ENCODE measurements at places on chromosomes 1 and 21. TPM values are rescaled to one million over a fixed set of nuclear protein-coding genes. Genes with fewer than 3 reads are reported as not detected.

GRCh38 chr1:100516857-100517256 lies 21.1 kb upstream of the GPR88 start:
- no peak for DNase-seq

DNA sequence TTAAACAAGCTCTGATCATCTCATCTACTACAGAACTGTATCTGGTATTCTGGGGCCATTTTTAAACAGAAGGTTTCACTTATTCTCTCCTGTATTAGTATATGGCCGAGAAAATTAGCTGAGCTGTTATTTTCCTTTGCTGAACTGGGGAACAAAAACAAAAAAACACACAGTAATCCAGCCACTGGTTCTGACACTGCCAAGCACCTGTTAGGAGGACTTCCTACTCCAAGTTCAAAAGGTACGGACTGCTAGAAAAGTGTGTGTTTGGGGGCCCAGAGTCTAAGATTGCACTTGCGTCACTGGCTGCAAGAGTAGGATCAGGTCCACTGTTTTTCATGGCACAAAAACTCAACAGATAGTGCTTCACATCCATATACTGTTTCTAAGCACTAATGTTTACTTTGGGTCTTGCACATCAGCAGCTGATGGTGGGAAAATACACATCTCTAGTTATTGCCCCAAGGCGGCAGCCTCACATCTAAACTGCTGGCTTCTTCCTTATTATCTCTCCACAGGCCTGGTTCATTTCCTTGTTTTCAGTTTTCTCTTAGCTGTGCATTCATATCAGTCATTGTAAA lies 226.1 kb downstream of the FGGY start:
- DNase-seq = no peak

DNA sequence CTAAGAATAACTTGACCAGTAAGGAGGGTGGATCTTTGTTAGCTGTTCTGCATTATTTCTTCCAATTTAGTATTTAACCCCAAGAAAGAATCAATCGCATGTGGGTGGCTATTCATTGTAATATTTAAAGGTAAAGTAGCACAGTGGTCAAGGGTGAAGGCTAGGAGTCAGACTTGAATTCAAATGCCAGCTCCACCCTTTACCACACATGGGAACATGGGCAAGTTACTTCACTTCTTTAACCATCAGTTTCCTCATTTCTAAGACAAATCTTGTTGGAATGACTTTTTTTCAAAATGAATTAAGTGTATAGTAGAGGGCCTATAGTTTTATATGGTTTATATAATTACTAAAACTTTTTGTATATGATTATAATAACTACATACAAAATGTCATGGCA lies 71.3 kb upstream of the S1PR1 start:
- no peak for DNase-seq

The KCNE2 gene
- total RNA-seq = 0.17 TPM

GRCh38 chr21:17759511-17760178 lies 59.5 kb downstream of the C21orf91 start:
- DNase-seq = no peak

DNA sequence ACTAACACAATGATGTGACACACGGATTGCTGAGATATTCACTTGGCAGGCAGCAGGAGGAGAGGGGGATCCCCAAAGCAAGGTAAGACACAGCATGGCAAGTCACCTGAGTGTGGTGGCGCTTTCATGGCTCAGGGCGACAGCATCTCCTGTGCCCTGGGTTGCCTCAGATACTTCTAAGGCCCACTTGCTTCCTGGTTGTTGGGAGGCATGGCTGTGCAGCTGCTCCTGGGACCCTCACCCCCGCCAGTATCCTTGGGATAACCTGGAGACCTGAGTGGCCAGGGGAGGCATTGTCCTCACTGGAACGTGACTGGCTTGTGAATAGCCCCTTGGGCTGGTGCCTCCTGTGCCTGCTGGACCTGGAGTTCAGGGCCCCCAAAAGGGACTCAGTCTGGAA lies 69.8 kb downstream of the STUM start:
- DNase-seq = no peak

- DNase-seq = no peak
Measured at GRCh38 chr1:218493986-218494385, 148.8 kb downstream of the TGFB2 start.

The SWT1 gene
- total RNA-seq = 4.8 TPM

The KISS1 gene
- total RNA-seq = not detected

- no peak for DNase-seq
Measured at GRCh38 chr1:220796530-220796929, 9.8 kb downstream of the MTARC1 start.

DNA sequence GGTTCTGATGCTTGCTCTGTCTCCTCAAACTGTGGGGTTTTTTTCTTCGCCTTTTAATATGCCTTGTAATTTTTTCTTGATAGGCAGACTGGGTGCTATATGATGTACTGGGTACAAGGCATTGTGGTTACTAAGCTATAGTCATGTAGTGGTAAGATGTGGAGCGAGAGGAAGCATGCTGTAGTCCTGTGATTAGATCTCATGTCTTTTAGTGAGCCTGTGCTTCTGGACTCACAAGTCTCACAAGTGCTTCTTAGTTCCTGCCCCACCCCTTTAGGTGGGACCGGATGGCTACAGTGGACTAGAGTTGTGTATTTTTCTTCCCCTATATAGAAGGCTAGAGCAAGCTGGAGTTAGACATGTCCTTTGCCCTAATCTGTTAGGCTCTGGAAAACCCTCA lies 178.7 kb downstream of the DNM3 start:
- no peak for DNase-seq

GRCh38 chr1:116496380-116496779 lies 74.4 kb downstream of the CD58 start:
- no peak for DNase-seq

The MTX1 gene
- total RNA-seq = 60.2 TPM

The EPHB2 gene
- total RNA-seq = 4.9 TPM

- no peak for DNase-seq
Measured at GRCh38 chr1:230139741-230140140, 72.7 kb downstream of the GALNT2 start.

- DNase-seq = no peak
Measured at GRCh38 chr21:42598159-42598735, 55.2 kb upstream of the PDE9A start.

- DNase-seq = no peak
Measured at GRCh38 chr1:67650061-67650460, 34.9 kb upstream of the GADD45A start.

The BSDC1 gene
- 78.5 TPM for total RNA-seq

DNA sequence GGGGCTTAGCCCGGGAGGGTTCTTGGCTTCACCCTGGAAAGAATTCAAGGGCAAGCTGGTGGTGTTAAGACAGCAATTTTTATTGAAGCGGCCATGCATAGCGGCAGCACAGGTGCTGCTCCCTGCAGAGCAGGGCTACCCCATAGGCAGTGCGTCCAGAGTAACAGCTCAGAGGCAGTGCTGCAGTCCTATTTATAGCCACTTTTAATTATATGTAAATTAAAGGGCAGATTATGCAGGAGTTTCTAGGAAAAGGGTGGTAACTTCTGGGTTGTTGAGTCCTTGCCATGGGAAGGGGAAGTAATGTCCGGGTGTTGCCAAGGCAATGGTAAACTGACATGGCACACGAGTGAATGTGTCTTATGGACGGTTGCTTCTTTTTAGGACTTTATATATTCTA lies 57.0 kb downstream of the VPS26C start:
- no peak for DNase-seq

The KRTAP21-2 gene
- total RNA-seq = not detected

- no peak for DNase-seq
Measured at GRCh38 chr21:41006636-41007035, 159.7 kb upstream of the DSCAM start.

The LCE6A gene
- total RNA-seq = not detected

The EPHA10 gene
- total RNA-seq = not detected

GRCh38 chr1:183882335-183883167 lies 77.6 kb downstream of the RGL1 start:
- no peak for DNase-seq

The RBM8A gene
- total RNA-seq = 80.2 TPM

- DNase-seq = peak; percentile 17
Measured at GRCh38 chr1:243253211-243253925, 1.7 kb downstream of the CEP170 start.

DNA sequence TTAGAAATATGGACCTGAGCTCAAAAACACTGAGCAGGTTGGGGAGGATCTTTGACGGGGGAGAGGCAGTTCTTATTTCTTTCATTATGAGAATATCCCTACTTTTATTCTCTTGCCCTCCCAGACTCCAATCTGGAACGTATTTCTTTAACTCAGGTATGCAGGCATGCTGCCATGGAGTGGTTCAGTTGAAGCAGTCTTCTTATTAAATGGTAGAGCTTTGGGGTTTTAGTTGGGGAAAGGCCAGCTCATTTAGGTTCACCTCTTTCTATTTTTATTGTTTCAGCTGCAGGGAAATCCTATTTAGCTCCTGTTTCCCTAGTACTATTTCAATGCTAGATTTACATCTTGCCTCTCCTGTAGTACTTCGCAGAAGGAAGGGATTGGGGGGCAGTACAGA lies 198.9 kb downstream of the TTLL7 start:
- no peak for DNase-seq

- no peak for DNase-seq
Measured at GRCh38 chr1:44694863-44695478, 20.5 kb downstream of the ARMH1 start.

The SLC16A4 gene
- 198 TPM for total RNA-seq

The SNRPE gene
- total RNA-seq = 131 TPM

DNA sequence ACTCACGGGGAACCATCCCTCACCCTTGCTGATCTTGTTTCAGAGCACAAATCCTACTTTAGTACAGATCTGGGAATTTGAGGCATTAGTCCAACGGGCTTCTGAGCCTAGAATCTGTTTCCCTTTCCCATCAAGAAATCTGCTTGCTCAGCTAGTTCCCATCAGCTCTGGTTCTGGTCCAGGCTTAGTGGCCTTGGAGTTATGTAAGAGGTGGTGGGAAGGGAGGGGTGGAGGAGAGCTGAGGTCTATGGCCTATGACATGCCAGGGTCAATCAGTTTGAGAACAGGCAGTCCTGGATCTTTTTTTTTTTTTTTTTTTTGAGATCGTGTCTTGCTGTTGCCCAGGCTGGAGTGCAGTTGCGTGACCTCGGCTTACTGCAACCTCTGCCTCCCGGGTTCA lies 4.1 kb downstream of the GSTM1 start:
- DNase-seq = no peak

The CD48 gene
- total RNA-seq = not detected

The PADI3 gene
- total RNA-seq = 7.7 TPM

- DNase-seq = peak; percentile 70
Measured at GRCh38 chr1:225963735-225964530, 22.9 kb upstream of the LEFTY2 start.

The RXRG gene
- total RNA-seq = not detected

- no peak for DNase-seq
Measured at GRCh38 chr1:224809613-224810012, 119.9 kb upstream of the DNAH14 start.

- DNase-seq = no peak
Measured at GRCh38 chr1:2974701-2975301, 46.5 kb upstream of the ACTRT2 start.

The THEM5 gene
- not detected for total RNA-seq

GRCh38 chr1:160097151-160097910 lies 1.1 kb downstream of the IGSF8 start:
- DNase-seq = no peak

The TMEM52 gene
- 0.67 TPM for total RNA-seq

The OR2L2 gene
- total RNA-seq = 0.19 TPM

The XCL1 gene
- not detected for total RNA-seq

DNA sequence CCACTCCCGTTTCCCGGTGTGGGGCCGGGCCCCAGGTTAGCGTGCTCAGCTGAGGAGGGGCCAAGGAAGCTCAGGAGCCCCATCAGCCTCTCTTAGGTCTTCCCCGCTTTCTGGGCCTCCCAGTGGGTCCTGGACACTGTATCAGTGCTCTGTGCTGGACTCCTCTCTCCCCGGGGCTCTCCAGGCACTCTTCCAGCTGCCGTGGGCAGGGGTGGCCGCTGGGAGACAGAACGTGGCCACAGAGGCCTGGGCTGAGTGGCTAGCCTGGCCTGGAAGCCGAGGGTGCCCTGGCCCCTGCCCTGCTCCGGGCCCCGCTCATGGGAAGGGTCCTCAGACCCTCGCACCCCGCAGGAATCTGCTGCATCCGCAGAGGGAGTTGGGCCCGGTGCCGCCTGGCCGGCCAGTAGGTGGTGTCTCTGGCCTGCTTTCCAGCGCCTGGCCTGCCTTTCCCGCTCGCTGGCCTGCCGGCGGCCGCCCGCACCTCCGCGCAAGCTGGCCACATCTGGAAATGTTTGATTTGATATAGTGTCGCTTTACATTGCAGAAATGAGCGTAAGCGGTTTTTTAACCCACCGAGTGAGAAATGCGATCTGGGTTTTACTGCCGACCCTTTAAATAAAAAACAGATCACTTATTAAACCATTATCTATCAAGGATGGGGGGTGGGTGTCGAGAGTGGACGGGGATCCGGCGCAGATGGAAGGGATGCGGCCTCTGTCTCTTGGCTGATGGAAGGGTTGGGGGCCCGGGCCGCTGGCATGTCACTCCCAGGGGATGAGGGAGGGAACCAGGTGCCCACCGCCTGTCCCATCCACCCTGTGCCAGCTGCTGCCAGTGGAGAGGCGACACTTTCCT lies 74.4 kb upstream of the TTC34 start:
- no peak for DNase-seq

The ADGRB2 gene
- 0.83 TPM for total RNA-seq

- DNase-seq = no peak
Measured at GRCh38 chr1:85372683-85373377, 92.1 kb downstream of the DDAH1 start.

- peak; percentile 37 for DNase-seq
Measured at GRCh38 chr1:226121587-226122400, 59.3 kb downstream of the H3-3A start.

DNA sequence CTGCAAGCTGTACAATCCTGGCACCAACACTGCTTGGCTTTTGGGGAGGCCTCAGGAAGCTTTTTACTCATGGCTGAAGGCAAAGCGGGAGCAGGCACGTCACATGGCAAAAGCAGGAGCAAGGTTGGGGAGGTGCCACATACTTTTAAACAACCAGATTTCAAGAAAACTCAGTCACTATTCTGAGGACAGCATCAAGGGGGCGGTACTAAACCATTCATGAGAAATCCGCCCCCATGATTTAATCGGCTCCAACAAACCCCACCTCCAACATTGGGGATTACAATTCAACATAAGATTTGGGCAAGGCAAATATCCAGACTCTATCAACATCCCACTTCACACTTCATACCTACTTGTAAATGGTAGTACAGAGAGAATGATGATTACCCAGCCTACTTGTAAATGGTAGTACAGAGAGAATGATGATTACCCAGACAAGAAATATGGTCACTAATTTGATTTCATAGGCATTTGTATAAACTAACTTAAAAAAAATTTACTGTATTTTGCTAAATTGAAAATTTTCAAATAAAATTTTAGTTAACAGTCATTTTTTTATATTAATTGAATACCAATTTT lies 24.9 kb downstream of the ATP5PF start:
- DNase-seq = no peak

All from mammary epithelial cell (primary cell).